ENCODE measurements at places on chromosomes 1 and 21.

- no peak for DNase-seq
Observed at GRCh38 chr1:53392460-53392859, 64.6 kb upstream of the LRP8 start.

DNA sequence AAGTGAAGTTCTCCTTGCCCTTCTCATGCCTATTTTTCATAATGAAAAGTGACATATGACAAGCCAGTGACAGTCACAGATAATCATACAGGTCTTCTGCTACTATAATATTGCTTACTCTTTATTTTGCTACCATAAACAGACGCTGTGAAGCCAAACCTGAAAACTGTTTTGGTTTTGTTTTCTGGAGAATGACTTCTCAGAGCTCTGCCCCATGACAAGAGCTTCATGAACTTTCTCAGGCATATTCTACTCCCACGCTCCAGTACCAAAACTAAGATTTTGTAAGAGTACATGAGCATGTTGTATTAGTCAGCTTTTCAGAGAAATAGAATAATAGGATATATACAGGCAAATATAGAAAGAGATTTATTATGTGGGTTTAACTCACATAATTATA, 64.3 kb upstream of the VTCN1 start:
- DNase-seq, result no peak

DNA sequence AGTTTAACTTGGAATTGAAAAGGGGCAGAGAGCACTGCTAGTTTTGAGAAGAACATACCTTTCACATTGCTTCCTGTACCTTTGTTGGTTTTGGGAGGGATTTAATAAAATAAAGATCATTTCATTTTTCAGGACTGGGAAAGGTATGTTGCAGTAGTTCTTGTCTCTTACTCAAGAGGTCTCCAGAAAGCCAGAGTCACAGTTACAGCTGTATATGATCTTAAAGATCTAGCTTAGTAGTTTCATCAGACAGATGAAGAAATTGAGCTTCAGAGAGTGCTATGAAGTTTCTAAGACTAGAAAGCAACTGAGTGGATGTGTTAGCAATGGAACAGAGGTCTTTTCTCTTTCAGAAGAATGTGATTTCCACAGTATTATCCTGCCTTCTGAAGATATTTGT, 1.0 kb downstream of the OR10K2 start:
- DNase-seq, result no peak

GRCh38 chr1:186202271-186202764, 172.7 kb downstream of the TPR start:
- no peak for DNase-seq

GRCh38 chr1:244603498-244603897, 49.4 kb upstream of the DESI2 start:
- no peak for DNase-seq

- no peak for DNase-seq
Observed at GRCh38 chr1:89780721-89781120, 40.1 kb upstream of the LRRC8D start.

GRCh38 chr1:221734187-221734586, 7.7 kb downstream of the DUSP10 start:
- no peak for DNase-seq

GRCh38 chr1:198254948-198255347, 98.2 kb downstream of the NEK7 start:
- DNase-seq, result no peak

DNA sequence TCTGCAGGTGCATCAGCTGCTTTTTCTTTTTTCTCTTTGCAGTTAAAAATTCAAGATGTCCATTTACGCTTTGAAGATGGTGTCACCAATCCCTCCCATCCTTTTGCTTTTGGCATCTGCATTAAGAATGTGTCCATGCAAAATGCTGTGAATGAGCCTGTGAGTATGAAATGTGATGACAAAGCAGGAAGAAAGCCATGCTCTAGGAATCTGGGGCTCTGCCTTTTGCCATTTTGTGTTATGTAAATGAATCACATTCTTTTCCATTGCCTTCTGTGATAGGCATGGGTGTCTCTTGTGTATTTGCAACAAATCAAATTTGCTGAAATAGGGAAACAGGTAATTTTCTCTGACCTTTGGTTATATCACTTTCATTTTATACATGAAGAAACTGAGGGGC, 19.4 kb downstream of the VPS13D start:
- no peak for DNase-seq

DNA sequence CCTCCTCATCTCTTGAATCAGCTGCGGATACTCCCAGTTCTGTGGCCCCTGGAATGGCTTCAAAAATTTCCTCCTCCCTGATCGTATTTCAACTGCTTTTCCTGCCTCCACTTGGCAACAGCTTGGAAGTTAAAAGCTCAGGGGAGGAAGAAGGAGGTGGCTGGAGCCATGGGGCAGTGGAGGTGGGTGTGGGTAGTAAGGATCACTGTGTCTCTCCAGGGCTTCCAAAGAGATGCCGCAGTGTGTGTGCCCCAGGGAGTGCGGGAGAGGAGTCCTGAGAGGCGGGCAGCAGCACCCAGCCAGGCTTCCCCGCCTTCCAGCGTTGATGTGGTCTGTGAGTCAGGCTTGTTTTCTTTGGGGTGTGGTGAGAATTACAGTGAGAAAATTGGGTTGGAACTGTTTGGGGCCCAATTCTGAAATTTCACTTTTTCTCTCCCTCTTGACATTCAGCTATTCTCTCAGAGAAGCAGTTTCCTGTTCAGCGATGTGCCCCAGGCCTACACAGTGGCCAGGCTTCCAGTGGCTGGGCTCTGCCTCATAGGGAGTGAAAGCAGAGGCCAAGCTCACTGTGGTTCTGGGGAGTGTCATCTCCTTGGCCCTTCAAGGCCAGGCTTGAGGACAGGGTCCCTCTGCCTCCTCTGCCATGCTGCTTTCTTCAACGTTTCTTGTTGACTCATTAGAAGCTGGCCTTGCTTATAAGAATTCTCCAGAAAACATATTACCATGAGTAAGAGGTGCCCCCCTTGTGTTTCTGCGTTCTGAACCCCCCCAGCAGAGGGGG, 69.0 kb downstream of the PGM1 start:
- DNase-seq, result no peak

GRCh38 chr1:201488830-201489589, 17.9 kb downstream of the CSRP1 start:
- DNase-seq, result no peak
